Activated CD8-positive, alpha-beta T cell treated with anti-CD3 and anti-CD28 coated beads for 36 hours (primary cell): ENCODE measurements at places on chromosomes 5 and 9.

DNA sequence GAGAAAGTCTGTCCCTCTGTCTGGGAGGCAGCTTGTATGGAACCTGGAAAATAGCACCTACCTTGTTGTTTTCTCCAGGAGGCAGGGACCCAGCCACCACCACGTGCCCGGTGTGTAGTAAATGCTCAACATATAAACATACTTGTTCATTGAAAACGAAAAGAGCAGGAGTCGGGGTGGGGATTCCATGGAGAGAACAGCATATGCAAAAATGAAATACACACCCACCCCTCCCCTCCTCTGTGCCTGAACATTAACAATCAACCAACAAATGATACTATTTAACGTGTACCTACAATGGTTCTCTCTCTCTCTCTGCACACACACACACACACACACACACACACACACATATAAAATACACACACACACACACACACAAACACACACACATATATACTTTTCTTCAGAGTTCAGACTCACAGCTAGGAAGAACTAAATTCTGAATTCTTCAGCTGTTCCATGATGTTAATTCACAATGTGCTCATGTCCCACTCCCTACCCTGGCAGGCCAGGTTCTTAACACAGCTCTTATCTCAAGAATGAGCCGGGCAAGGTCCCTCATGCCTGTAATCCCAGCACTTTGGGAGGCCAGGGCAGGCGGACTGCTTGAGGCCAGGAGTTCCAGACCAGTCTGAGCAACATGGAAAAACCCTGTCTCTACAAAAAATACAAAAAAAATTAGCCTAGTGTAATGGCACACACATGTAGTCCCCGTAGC is 16.3 kb upstream of the DENND1A start:
- no peak for DNase-seq

DNA sequence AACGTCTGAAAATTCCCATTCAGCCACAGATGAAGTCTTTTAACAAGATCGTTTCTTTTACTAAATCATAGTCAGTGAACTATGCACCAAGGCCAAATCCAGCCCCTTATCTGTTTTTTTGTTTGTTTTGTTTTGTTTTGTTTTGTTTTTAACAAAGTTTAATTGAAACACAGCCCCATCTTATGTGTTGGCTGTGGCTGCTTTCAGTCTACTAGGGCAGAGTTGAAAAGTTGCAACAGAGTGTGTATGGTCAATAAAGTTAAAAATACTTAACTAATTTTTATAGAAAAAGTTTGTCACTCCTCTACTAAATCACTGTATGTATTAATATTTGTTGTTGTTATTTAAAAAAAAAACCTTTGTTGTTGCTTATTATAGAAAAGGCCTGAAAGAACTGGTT is 137.1 kb downstream of the CAAP1 start:
- no peak for DNase-seq

DNA sequence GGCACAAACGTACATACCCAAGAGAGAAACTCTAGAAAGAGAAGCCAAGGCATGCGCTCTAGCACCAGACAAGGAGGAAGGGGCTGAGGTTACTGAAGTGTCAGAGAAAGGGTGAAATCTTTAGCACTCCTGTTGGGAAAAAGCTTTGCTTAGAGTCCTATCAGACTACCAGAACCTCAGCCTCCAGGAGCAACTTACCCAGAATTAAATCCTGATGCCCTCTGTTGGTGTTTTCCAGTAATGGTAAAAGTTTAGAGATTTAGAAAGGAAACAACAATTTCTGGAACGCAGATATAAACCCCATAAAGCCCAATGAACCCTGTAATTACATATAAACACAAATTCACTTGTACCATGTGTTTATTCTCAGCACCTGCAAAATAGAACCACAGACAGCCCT is 33.2 kb upstream of the ASTN2 start:
- no peak for DNase-seq

DNA sequence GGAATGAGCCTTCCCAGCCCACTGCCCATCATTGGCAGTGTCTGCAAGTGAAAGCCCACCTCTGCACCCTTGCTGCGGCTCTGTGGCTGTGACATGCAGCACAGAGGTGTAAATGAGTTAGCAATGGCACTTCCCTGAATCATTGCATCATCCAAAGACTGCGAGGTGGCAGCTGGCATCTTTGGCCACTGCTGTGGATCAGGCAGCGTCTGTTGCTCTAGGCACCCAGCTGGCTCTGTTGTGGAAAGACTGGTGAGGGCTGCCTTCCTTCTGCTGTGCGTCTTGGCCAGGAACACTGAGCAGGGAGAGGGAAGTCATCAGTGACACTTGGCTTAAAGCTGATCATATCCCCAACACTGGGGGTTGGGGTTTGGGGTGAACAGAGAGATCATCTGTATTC is 64.5 kb downstream of the MFAP3 start:
- DNase-seq, result no peak

DNA sequence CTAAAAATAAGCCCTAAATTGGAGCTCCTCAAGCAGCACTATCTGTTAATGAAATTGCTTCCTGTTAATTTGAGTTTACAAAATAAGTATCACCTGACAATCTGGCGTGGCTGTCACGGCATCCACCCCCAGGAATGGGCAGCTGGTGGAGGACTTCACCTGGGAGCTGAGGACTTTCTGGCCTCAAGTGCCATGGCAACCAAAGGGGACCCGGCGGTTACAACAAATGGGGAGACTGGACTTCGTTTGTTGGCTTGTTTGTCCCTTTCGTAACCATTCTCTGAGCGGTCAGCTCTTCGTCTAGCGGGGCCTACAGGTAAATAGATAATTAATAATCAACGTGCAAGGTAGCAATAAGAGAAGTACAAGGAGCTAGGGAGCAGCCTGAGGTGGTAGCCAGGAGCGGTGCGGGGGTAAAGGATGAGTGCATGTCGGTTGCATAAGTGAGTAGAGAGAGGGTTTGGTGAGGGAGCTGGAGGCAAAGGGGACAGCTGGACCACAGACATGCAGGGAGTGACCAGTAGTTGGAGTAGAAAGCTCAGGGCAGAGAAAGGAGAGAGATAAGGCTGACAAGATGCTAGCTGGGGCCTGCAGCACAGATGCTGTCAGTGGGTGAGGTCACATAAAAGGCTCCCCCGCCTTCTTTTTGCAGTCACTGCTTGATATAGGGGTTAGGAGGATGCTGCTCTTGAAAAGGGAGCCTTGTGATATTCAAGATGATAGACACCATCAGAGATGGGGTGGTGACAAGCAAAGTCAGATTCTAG is 62.5 kb downstream of the HSPA4 start:
- DNase-seq, result no peak

DNA sequence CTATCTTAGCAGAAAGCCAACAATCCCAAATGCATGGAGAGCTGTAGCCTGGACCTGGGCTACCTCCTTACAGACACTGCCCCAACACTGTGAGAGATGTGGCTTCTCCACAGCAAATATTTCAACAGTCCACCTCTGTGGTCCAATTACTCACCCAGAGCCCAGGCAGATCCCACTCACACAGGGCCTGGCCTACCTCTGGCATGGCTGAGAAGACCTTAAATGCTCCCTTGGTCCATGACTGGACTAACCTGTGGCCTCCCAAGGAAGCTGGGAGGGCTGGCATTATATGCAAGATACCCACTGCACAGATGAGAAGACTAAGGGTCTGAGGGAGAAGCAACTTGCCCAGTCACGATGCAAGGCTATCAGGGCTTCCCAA is 22.8 kb upstream of the SLC25A51 start:
- no peak for DNase-seq

- DNase-seq, result peak; percentile 53
These were observed 7.2 kb downstream of the INSL6 start for GRCh38 chr9:5178126-5178805.

DNA sequence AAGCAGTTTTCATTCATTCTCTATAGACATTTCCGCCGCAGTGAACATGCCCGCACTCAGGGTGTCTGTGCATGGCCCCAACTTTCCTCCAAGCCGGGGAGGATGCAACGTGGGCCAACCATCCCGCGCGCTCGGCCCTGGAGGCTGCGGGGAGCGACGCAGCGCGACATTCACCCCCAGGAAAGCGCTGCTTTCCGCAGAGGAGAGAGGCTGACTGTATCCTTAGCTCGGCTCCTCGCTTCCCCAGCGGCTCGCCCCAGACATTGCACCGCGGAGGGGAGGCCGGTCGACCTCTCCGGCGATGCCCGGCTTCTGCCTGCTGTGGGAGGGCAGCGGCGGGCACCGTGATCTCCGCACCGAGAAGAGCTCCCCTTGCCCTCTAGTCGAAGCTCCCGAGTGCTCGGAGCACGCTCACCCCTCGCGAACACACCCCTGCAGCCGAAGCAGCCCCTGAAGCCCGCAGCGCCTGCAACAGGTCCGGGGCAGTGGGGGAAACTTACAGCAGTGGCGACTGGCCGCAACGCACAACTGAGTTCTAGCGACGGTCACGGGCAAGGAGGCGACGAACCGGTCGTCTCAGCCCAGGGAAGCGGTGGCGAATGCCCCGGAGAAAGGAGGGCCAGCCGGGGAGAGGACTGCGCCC is 600 bp downstream of the ENC1 start:
- DNase-seq, result peak; percentile 47

DNA sequence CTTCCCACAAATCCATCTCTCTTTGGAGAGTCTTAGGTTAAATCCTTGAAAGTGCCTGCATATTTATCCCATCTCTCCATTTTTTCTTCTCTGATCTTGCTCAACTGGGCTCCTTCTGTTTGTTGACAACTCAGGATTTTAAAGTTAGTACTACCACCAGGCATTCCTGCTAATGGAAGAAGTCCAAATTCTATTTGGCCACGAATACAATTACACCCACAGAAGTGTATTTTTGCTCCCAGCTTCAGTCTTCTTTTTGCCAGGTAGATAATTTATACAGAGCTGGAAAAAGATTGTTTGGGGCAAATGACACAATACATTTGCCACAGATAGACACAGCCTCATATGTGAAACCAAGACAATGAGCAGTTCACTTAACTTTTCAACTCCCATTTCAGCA is 74.8 kb downstream of the CETN3 start:
- DNase-seq, result no peak

DNA sequence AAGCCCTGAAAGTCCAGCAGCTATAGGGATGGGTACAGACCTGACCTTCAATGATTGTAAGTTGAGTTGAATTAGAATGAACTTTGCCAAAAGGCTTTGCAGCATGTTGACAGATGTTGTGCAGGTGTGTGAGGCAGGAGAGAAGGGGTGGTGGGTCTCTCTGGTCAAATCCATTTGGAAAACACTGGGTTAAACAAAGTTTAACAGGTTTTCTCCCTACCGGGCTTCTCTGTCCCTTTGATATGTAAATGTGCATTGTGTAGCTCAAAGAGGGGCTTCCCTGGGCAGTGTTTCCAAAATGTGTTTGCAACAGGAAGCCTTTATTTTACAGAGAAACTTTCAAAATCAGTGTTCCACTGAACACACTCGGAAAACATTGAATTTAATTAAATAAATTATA is 72.1 kb upstream of the BRINP1 start:
- DNase-seq, result no peak

GRCh38 chr9:68817079-68817875 is 112.2 kb downstream of the PIP5K1B start:
- DNase-seq, result no peak

GRCh38 chr9:20243841-20244240 is 378.5 kb downstream of the MLLT3 start:
- DNase-seq, result no peak

GRCh38 chr5:132009706-132010405 is 1.6 kb downstream of the ACSL6 start:
- DNase-seq, result no peak

DNA sequence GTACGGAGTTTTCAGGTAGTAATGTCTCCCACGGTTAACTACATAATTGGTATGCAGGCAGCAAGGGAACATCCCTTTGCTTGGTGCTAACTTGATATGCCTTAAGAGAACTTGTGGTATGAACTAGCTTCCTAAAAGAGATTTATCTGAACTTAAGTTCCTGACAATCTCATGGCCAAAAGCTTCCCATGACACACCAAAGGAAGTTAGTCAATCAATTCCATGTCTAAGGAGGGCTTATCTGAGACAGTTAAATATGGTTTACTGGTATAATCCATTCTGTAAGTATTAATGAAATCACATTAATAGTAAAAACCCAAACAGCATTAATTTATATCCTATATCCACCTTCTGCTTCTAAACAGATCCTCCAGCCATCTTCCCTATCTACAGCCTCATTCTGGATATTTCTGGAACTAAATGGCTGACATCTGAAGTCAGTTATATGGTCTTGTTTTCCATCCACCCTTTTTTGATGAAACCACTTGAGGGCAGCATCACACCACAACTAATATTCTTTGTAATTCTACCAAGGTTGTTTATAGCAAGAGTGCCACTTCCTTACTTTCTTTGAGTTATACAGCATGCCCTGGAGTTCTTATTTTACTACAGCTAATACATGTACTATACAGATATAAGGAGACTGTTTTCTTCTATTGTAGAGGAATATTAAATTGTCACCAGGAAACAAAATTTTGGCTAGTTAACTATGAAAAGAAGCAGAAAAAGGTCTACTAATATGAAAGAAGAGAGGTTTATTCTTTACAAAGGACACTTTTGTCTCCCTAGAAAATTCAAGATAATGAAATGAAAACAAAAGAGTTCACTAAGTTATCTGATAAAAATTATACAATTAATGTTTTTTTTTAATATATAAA is 34.7 kb downstream of the SHOC1 start:
- DNase-seq, result peak; percentile 68

DNA sequence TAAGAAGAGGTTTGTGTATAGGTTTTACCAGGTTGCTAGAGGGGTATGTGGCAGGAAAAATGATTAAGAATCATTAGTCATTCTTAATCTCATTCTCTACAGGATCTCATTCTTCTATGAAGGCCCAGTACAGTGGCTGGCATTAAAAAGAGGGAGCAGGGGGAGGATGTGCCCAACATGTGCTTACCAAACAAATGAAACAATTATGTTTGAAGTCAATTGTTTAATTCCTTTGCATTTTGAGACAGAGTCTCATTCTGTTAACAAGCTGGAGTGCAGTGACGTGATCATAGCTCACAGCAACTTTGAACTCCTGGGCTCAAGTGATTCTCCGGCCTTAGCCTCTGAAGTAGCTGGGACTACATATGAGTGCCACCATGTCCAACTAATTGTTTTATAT is 23.0 kb downstream of the FNIP1 start:
- DNase-seq, result no peak

DNA sequence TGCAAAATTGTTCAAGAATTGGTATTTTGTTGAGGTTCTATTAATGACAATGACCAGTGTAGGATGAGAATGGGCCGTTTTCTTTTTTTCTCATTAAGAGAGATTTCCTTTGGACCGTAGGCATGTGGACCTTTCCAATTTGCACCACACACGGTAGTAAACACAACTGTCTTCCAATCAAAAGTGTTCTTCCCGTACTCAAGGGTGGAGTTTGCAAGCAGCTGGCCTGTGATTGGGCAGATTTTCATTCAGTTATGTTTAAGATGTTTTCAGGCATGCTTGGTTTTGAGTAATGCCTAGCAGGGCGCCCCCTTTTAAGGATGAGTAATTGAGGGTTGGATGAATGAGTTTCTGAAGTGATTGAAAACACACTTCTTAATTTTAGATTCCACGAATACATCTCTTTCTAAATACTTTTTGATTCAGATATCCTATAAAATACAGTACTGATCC is 2.5 kb downstream of the KDM3B start:
- peak; percentile 82 for DNase-seq

GRCh38 chr5:137113939-137114338 is 385.2 kb downstream of the SPOCK1 start:
- DNase-seq, result no peak
